Chondrocyte (in vitro differentiated cells): ENCODE measurements at places on chromosomes 1 and 21. TPM values are rescaled to one million over a fixed set of nuclear protein-coding genes. Genes with fewer than 3 reads are reported as not detected.

GRCh38 chr1:94512816-94513215 lies 28.7 kb downstream of the F3 start:
- no peak for DNase-seq

DNA sequence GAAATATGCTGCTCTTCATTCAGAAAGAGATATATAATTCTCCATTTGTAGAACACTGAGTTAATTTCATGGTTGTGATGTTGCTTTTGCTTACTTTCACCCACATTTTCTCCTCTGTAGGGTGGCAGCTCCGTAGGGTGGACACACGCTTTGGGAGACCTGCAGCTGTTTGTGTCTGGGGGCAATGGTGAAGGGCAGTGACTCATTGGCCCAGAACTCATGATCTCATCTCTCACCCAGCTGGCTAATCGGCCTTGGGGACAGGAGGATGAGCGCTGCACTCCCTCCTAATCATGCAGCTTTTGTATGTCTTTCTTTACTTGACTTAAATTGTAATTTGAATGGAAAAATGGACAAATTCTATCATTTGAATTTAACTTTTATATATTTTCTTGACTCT lies 9.6 kb downstream of the DISC1 start:
- DNase-seq: no peak

GRCh38 chr1:100027212-100027611 lies 57.4 kb downstream of the SLC35A3 start:
- DNase-seq: no peak

GRCh38 chr1:245698860-245699259 lies 544.1 kb downstream of the KIF26B start:
- DNase-seq: peak; percentile 64

The CD2 gene
- total RNA-seq: not detected in 3 replicates

DNA sequence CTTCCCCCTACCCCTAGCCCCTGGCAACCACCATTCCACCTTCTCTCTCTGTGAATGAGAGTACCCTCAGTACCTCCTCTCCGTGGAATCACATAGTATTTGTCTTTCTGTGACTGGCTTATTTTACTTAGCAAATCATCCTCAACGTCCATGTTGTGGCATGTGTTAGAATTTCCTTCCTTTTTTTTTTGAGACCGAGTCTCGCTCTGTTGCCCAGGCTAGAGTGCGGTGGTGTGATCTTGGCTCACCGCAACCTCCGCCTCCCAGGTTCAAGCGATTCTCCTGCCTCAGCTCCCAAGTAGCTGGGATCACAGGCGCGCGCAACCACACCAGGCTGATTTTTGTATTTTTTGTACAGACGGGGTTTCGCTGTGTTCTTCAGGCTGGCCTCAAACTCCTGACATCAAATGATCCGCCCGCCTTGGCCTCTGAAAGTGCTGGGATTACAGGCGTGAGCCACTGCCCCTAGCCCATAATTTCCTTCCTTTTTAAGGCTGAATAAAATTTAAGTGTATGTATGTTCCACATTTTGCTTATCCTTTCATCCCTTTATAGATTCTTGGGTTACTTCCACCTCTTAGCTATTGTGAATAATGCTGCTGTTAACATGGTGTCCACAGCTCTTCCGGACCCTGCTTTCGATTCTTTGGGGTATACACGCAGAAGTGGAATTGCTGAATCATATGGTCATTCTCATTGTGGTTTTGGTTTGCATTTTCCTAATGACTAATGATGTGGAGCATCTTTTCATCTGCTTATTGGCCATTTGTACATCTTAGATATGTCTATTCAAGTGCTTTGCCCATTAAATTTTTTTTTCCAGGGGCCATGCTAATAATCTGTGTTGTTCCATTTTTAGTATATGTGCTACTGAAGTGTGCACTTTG lies 32.3 kb downstream of the ERRFI1 start:
- no peak for DNase-seq

- no peak for DNase-seq
Observed at GRCh38 chr1:96183485-96183884, 538.1 kb upstream of the PTBP2 start.

The CSF3R gene
- total RNA-seq: not detected in 3 replicates

- DNase-seq: peak; percentile 48
Observed at GRCh38 chr1:151371370-151372057, 991 bp downstream of the SELENBP1 start.

DNA sequence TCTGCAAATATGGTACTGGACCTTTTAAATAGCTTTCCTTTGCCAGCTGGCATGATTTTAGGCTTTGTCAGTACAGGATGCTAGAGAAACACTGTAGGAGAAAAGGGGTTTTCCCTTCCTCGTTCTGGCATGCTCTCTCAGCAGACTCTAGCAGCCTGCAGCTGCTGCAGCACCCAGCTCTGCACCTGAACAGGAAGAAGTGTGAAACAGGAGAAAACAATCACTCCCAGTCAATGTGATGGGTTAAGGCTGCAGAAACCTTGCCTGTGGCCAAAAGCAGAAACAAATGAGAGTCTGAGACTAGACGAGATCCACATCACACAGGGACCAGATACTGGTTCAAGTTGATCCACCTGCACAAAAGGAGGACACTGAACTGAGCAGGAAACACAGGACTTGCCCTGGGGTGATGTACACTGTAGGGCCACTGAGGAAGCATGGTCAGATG lies 21.2 kb downstream of the OVGP1 start:
- no peak for DNase-seq

DNA sequence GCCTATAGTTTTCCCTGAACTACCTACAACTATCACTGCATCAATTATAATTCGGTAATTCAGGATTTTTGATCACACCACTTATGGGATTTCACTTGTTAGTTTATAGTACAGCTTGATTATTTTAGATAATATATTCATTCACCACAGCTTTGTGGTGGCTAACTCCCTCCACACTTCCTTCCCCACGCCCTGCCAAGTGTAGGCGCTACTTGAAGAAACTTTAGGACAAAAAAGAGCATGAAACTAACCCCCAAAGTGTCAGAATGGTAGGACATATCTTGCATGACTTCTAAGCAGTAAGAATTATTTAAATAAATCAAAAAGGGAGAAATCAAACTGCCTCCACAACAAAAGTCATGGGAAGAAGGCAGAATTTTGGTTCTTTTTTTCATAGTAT lies 70.1 kb downstream of the LHX9 start:
- DNase-seq: no peak

GRCh38 chr1:46543761-46544560 lies 7.5 kb downstream of the KNCN start:
- DNase-seq: no peak

The ASCL5 gene
- total RNA-seq: 0.19 TPM in 1 of 3 replicates, not detected in the others

The AADACL4 gene
- not detected in 3 replicates for total RNA-seq

GRCh38 chr1:169363046-169363730 lies 4.4 kb downstream of the NME7 start:
- DNase-seq: no peak

DNA sequence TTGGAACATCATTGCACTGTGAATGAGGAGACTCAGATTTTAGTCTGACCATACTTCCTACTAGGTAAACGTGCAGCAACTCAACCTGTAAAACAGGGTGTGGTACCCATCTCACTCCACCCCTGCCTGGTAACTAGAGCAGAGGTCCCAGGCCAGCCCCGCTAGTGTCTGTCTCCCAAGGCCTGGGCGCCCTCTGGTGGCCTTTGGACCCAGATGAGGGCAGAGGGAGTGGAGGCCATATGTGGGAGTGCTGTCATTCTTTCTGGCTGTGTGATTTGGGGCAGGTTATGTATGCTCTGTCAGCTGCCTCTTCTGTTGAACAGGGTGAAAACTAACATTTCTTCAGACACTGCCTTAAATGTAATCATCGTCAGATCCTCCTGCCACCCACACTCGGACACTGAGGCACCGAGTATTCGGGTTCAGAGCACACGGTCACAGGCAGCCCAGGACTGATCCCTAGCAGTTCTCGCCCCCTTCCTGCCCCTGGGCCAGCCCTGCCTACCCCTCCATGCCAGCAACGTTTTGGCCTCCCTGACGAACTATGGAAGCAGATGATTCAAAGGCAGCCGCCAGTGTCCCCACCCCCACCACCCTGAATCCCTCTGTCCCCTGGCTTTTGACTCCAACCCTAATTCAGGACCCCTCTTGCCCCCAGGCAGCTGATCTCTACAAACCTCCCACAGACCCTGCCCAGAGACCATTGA lies 76.0 kb downstream of the CD247 start:
- DNase-seq: no peak

GRCh38 chr1:58933599-58933926 lies 149.7 kb upstream of the JUN start:
- no peak for DNase-seq

DNA sequence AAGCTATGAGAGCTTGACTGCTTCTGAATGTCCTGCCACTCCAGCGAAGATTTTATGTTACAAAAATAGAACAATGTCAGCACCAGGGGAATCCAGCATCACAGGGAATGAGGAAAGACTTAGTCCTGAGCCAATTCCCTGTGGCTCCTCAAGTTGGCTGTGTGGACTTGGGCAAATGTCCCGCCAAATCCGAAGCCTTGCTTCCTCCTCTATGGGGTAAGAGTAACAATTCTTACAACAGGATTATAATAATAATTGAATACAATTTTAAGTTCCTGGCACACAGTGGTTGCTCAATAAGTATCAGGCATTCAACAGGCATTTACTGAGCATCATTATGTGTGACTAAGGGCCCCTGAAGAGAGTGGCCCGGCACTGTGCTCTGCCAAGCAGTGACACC lies 44.4 kb downstream of the STPG1 start:
- no peak for DNase-seq

The SELL gene
- total RNA-seq: not detected in 3 replicates

The ELF3 gene
- total RNA-seq: 0.10 to 0.40 TPM (median 0.36 TPM) in 3 replicates

- no peak for DNase-seq
Observed at GRCh38 chr1:98073106-98073505, 152.3 kb upstream of the DPYD start.

The BRDT gene
- total RNA-seq: not detected in 3 replicates

DNA sequence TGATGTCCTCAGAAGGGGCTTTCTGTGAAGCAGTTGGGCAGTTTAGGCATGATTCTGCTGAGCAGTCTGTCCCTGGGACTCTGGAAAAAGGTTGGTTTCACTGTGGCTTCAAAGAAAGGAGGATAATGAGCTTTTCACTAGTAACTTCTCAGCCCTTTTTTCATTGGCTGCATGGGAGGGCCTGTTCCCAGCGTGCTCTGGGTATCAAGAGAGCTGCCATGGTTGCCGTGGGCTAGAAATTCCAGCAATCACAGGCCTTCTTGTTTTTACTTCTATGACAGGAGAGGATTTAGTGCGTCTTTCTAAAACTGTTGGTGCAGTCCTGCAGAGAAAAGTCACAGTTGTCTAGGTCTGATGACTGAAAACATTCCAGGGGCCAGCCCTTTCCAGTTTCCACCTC lies 7.2 kb downstream of the SZRD1 start:
- no peak for DNase-seq

DNA sequence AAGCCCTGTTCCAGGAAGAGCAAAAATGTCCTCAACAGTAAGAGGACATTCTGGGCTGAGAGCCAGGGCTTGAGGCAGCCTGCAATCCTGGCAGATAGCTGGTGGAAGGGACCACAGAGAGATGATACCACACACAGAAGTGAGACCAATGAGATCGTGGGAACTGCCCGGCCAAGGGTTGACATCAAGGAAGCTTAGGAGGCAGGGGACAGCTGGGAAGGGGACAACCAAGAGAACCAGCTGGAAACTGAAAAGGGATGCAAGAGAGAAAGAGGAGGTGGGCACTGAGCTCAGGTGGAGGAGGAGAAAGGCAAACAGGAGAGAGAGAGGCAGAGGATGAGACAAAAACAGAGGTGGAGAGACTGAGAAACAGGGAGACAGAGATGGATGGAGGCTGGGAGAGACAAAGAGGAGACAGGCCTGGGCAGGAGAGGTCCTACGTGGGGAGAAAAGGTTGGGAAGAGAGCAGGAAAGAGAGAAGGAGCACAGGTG lies 9.2 kb downstream of the PDZK1IP1 start:
- no peak for DNase-seq

The CASQ2 gene
- not detected in 3 replicates for total RNA-seq

The FOXD2 gene
- 0.90 to 1.0 TPM (median 1.0 TPM) in 3 replicates for total RNA-seq

DNA sequence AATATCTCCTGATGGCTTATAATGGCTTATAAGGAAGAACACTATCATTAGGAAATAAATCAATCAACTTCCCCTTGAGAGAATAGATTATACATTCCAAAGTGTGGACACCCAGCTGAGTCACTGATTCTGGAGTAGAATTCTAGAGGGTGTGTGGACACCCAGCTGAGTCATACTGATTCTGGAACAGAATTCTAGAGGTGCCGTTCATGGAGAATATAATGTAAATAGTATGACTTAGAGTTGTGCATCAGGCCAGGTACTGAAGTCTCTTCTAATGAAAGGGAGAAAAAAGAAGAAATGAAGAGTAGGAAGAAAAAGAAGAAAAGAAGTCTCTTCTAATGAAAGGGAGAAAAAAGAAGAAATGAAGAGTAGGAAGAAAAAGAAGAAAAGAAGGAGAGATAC lies 2.4 kb upstream of the USP33 start:
- DNase-seq: no peak

DNA sequence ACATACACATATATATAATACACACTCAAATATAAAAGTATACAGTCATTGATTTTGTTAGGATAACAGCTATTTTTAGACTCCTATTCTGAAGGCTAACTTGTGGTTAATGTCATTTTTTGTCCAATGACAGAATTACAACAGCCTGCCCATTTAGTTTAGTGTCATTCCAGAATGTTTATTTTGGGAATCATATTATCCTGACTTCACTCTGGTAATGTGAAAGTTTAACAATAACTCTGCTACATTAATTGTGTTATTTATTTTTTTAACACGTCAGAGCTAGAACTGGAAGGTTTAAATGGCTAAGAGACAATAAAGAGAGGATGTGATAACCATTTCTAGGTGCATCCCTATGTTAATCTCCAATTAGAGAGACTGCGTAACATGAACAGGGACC lies 648.1 kb downstream of the USP25 start:
- no peak for DNase-seq

The SAMSN1 gene
- not detected in 3 replicates for total RNA-seq

DNA sequence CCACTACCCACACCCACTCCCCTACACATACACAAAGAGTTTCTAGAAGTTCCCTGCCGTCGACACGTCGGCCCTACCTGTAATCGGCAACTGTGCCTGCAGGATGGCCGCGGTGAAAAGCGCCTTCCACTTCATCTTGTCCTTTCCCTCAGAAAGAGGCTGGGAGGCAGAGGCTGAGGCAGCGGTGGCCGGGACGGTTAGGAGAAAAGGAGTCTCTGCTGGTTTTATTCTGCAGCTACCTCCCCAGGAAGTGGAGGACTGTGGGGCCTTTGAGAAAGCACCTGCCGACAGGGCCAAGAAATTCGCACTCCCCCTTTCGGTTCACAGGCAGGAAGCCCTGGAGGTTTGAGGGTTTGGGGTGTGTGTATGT lies at the start of gene CD247:
CD247 (minus strand) TSS at position 199 of the 370 bp plus-strand sequence; CDS start at position 135, 64 bp downstream.
- DNase-seq: no peak

The PRAMEF10 gene
- not detected in 3 replicates for total RNA-seq

The GNL2 gene
- 47.6 to 57.4 TPM (median 48.5 TPM) in 3 replicates for total RNA-seq

GRCh38 chr1:222926566-222926965 lies 111.7 kb downstream of the DISP1 start:
- DNase-seq: no peak
